ENCODE measurements at places on chromosomes 12 and 14. TPM values are rescaled to one million over a fixed set of nuclear protein-coding genes. Genes with fewer than 3 reads are reported as not detected.

Gene EPYC
- total RNA-seq, result not detected

Gene ABCD2
- total RNA-seq, result 0.26 TPM

Gene ADAMTS20
- 0.31 TPM for total RNA-seq

Gene ASIC1
- 8.2 TPM for total RNA-seq

Gene ARMH4
- 1.4 TPM for total RNA-seq

Gene BDKRB2
- total RNA-seq, result 0.26 TPM

Gene ISM2
- total RNA-seq, result not detected

Gene OVCH1
- 0.64 TPM for total RNA-seq

Gene TSPAN11
- 0.16 TPM for total RNA-seq

Gene FICD
- total RNA-seq, result 3.9 TPM

Gene DHRS2
- 1.2 TPM for total RNA-seq

Gene CMKLR1
- 10.6 TPM for total RNA-seq

Gene CCDC38
- total RNA-seq, result not detected

Gene PZP
- not detected for total RNA-seq

Gene KLRB1
- not detected for total RNA-seq

Gene NEDD8
- 196 TPM for total RNA-seq

Gene MAPKAPK5
- 45.4 TPM for total RNA-seq

Gene PMCH
- total RNA-seq, result not detected

Gene LHX5
- not detected for total RNA-seq

Gene ACRBP
- total RNA-seq, result 0.16 TPM

Gene KLRC1
- not detected for total RNA-seq

Gene POMT2
- 17.6 TPM for total RNA-seq

Gene THAP2
- 10.6 TPM for total RNA-seq

Gene HOXC4
- total RNA-seq, result 2.3 TPM

Gene RTN1
- total RNA-seq, result 0.29 TPM

Gene BLOC1S1
- total RNA-seq, result 104 TPM
